CD4-positive, CD25-positive, alpha-beta regulatory T cell (primary cell): ENCODE measurements at places on chromosomes 7 and 10.

DNA sequence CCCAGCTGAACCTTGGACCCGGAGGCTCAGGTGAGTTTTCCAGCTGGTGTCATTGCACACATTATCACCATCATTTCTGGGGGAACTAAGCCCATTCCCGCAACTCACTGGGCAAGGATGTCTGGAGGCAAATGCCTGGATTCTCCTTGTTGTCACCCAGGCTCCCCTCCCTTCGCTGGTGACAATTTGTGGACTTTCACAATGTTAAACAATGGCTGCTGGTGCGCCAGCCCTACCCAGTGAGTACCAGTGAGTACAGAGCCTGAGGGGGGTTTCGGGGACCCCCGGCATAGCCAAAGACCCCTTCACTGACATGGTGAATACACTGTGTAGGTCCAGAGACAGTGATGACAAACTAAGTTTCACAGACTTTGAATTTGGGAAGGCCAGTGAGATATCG lies 189.2 kb downstream of the ADARB2 start:
- no peak for DNase-seq

DNA sequence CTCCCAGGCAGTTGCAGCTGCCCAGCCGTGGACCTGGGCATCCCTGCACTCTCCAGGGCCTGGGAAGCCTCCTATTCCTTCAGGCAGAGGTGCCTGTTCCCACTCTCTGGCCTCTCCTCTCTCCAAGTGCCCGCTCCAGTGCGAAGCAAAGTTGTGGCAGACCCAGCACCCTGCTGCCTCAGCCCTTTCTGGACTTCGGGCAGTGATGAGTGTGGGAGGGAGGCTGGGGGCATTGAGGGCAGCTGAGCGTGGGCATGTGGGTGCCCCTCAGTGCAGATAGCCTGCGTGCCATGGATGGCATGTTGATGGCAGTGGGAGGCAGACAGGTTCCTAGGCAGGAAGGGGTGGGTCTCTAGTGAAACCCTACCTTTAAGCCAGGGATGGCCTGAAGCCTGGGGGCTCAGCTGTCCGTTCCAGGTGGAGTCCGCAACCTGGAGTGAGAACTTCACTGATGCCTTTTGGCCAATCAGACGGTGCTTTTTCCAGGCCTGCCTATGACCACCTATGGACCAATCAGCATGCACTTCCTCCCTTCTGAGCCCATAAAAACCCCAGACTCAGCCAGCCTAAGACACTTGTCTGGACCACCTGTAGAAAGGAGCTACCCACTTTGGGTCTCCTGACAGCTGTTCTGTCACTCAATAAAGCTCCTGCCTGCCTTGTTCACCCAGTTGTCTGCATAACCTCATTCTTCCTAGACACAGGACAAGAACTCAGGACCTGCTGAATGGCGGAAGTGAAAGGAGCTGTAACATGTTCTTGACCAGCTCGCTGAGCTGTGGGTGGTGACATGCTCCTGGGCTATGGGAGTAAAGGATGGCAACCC lies 26.1 kb downstream of the SVIL start:
- no peak for DNase-seq

- DNase-seq, result no peak
These were observed 83.6 kb downstream of the NRCAM start for GRCh38 chr7:108372618-108373017.

DNA sequence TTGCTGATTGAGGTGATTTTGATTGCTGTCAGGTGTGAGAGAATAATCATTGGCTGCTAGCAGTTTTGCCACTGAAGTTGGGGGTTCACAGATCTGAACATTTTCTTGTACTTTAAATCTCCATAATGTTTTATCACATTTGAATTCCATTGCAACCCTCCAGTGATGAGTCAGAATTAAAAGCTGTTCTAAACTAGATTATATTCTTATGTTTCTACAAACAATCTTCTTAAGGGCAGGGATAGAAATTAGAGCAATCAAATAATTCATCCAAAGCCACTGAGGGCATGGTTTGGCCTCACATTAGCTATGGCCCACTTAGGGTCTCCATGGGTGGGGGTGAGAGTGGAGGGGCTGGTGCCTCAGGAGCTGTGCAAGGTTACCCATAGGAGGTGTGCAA lies 53.0 kb upstream of the RPA3 start:
- no peak for DNase-seq

DNA sequence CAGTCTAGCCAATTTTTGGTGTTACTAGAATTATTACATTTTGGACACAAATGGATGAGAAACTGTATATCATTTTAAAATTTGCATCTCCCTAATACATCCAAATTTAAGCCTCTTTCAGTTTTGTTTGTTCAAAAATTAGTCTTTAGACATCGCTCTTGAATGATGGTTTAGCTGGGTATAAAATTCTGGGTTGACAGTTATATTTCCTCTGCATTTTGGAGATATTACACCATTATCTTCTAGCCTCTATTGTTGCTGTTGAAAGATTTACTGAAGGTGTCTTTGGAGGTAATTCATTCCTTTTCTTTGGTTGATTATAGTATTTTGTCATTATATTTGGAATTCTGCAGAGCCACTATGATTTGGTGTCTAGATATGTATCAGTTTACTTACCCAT lies 116.5 kb downstream of the COL26A1 start:
- no peak for DNase-seq

DNA sequence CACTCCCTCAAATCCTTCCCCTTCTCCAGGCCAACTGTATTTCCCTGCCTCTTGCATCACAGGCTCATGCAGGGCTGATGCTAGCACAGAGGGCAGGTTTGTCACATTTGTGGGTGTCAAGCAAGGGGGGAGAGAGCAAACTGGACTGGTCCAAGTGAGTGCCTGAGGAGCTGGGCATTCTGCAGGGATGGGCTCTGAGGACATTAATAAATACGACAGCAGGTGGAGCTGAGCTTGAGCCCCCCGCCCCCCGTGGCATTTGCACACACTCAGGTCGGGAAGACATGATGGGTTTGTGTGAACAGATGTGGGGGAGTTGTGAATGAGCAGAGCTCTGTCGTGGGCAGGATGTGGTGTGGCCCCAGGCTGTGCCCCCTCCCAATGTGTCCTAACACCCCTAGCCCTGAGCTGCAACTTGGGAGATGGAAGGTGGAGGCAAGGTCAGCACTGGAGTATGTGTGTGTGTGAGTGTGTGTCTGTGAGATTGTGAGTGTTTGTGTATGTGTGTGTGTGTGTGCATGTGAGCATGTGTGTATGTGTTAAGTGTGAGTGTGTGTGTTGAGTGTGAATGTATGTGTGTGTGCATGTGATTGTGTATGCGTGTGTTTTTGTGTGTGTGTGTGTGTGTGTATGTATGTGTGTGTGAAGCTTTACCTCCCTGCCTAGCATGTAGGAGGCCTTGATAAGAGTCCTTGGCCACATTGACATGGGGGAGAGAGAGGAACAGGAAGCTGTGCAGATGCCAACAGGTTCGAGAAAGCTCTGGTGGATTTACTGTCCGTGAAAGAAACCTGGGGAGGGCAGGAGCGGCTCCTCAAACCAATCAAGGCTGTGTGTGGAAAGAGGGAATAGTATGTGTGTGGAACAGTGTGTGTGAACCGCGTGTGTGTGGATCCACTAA lies 9.1 kb downstream of the RASSF4 start:
- peak; percentile 38 for DNase-seq

DNA sequence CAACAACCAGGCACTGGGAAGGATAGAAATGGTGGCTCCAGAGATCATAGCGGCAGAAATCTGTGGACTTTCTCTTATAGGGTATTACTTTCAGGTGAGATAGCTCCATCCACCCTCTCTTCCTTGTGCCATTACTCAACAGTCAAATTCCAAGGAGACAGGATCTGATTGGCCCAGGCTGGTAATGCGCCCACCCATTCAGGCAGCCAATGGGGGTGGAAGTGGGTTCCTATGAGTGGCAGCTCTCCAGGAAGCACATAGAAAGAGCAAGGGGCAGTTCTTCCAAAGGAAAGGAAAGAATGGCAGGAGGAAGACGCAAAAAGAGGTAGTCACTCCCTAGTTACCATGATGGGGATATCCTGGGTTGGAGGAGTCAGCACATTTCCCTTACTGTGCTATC lies 94.4 kb downstream of the STRA8 start:
- DNase-seq, result no peak

DNA sequence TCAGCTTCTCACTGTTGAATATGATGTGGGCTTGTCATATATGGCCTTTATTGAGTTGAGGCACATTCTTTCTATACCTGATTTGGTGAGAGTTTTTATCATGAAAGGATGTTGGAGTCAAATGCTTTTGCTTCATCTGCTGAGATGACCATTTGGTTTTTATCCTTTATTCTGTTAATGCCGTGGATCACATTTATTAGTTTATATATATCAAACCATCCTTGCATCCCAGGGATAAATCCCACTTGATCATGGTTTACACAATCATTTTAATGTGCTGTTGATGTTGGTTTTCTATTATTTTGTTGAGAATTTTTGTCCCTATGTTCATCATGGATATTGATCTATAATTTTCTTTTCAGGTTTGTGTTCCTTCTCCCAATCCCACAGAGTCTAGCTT lies 67.0 kb downstream of the EBLN1 start:
- DNase-seq, result no peak

DNA sequence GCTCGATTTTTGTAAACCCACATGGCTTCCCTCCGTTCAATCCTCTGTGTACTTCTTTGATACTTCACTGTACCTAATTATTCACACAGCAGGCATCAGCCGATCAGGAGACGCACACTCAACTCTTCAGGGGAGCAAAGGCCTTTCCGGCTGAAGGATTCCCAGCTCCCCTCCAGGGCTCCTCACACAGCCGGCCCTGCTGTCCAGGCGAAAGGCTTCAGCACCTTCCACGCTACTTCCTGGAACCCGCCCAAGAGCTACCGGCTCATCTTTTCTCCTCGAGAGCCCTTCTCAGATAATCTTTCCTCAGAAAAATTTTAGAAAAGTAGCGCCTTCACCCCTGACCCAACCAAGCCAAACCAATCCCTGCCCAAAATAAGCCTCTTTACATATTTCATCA lies 270.4 kb downstream of the ZMYND11 start:
- DNase-seq, result no peak

GRCh38 chr7:604884-605531 lies 85.4 kb upstream of the PDGFA start:
- no peak for DNase-seq

DNA sequence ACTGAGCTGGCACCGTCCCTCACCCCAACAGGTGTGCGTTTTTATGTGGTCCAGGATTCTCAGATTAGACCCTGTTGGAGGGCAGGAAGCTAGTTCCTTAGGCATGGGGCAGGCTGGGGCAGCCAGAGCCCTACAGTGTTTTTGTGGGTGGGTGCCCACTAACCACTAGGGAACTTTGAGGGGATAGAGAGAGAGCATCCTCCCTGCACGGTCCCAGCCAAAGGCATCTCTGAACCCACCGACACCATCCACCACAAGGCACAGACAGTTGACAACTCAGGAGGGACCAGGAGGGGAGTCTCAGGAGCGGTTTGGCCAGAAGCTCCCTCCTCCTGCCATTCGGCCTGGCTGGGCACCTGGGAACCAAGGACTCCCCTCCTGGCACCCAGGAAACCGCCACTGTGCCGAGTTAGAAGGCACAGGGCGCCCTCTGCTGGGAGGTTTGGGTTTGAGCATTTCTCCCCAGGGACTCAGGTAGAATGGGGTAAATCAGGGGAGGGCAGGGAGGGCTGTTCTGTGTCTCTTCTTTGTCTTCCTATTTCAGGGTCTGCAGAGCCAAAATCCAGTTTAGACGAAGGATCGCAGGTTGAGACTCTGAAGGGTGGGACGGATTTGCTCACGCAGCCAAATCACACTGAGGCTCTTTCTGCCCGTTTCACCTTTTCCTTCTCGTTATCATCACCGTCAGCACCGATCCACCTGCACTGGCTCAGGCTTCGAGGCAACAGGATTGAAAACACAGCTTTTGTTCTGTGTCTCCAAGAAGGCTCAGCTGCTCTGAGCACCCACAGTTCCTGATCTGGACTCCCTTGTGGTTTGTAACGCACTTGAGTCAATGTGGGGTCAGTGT lies 84.8 kb upstream of the COL13A1 start:
- DNase-seq, result peak; percentile 22

DNA sequence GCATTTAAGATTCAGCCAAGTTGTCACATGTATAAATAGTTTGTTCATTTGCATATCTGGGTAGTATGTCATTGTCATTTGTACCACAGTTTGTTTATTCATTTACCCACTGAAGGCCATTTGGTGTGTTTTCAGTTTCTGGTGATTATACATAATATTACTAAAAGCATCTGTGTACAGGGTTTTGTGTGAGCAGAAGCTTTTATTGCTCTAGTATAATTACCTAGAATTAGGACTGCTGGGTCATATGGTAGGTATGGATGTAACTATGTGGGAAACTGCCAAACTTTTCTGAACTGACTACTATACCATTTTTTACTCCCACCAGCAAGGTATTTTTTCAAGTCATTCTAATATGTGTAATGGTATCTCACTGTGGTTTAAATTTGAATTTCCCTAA lies 584.0 kb upstream of the GHITM start:
- no peak for DNase-seq
